Activated naive CD8-positive, alpha-beta T cell treated with anti-CD3 and anti-CD28 coated beads, Interleukin-2, amount 10 ng/mL, durations not matched to agents 7 days and 5 days (primary cell): ENCODE measurements at places on chromosomes 12 and 14. TPM values are rescaled to one million over a fixed set of nuclear protein-coding genes. Genes with fewer than 3 reads are reported as not detected.
A peak's percentile ranks its signal among the peaks of the same experiment; 100 is the strongest.

DNA sequence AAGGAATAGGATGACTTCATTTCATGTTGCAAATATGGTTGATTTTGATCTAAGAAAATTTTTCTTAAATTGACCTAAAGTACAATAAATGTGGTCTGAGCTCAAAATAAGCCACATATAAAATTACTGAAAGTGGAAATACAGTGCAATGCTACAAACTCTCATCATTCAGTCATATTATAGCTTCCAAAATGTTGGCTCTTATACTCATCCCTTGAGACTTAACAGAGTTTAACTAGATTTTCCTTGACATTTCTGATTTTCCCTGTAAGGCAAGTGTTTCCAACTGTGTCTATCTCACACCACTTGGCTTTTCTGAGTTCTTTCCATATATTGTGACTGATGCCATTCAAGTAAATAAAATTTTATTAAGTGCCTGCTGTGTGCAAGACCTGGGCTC is 123.7 kb upstream of the NTF3 start:
- no peak overlapping the region for H3K27ac ChIP-seq
- H3K4me3 ChIP-seq = no peak overlapping the region
- no peaks in the 10 kb centered on the region for H3K36me3 ChIP-seq
- H3K27me3 ChIP-seq = peaks cover 11% of the 10 kb centered on the region
- H3K4me1 ChIP-seq = no peaks in the 10 kb centered on the region

DNA sequence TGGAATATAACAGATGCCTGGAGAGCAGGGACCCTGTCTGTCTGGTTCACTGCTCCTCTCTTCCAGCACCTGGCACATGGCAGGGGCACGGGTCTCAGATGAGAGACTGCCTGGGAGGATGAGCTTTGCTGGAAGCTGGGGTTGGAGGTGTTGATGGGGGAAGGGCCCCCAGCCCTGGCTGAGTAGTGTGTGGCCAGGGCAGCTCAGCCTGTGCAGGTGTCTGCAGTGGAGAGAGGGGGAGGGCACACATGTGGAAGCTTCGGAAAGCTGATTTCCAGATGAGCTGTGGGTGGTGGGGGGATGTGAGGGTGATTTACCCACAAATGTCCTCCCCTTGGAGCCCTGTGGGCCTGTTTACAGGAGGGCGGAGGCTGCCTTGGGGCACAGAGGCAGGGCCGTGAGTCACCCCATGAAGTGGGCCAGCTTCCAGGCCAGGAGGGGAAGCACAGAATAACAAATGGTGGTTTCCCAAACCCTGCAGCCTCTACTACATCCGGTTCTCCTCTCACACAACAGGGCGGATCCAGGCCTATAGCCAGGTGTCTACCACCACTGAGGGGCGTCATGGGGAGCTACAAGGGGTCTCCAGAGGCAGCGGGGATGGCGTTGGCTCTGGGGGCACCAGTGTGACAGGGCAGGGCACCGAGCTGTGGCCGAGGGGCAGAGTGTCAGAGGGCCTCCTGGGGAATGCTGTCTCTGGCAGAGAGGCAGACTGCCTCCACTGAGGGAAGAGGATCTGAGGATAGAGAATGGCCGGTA is 11.0 kb downstream of the KRT7 start:
- H3K27ac ChIP-seq = peak overlapping the region; percentile 90
- H3K36me3 ChIP-seq = no peaks in the 10 kb centered on the region
- H3K4me1 ChIP-seq = peaks cover 54% of the 10 kb centered on the region
- peaks cover 10% of the 10 kb centered on the region for H3K27me3 ChIP-seq

DNA sequence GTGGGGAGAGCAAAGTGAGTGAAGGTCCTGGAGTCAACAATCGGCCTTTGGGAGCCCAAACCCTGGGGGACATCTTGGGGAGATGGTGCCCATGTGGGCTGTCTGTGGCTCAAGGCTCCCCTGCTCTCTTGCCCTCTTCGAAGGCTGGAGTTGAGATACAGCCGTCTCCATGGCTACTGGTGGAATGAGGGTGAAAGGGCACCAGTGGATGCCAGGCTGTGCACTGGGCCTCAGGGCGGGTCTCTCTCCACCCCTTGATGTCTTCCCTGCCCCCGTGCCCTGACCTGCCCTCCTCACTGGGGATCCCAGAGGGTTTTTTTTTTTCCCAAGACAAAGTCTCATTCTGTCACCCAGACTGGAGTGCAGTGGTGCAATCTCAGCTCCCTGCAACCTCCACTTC is 2.0 kb upstream of the ANKRD9 start:
- H3K4me3 ChIP-seq = no peak overlapping the region
- H3K4me1 ChIP-seq = peaks cover 8% of the 10 kb centered on the region
- H3K27ac ChIP-seq = no peak overlapping the region
- peaks cover 4% of the 10 kb centered on the region for H3K36me3 ChIP-seq
- H3K27me3 ChIP-seq = peaks cover 4% of the 10 kb centered on the region
- DNase-seq = no peak

DNA sequence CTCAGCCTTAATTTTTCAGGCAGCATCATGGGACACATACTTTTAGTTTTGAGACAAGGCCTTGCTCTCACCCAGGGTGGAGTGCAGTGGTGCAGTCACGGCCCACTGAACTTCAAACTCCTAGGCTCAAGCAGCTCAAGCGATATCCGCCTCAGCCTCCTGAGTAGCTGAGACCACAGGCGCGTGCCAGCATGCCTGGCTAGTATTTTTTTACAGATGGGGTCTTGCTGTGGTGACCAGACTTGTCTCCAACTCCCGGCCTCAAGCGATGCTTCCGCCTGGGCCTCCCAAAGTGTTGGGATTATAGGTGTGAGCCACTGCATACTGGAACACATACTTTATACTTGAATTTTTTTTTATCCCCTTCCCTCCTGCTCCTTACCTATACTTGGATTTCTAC is 2.8 kb downstream of the RDH5 start:
- DNase-seq = no peak
- H3K4me3 ChIP-seq = no peak overlapping the region
- H3K36me3 ChIP-seq = peaks cover 22% of the 10 kb centered on the region
- no peaks in the 10 kb centered on the region for H3K27me3 ChIP-seq
- H3K4me1 ChIP-seq = peaks cover 48% of the 10 kb centered on the region

DNA sequence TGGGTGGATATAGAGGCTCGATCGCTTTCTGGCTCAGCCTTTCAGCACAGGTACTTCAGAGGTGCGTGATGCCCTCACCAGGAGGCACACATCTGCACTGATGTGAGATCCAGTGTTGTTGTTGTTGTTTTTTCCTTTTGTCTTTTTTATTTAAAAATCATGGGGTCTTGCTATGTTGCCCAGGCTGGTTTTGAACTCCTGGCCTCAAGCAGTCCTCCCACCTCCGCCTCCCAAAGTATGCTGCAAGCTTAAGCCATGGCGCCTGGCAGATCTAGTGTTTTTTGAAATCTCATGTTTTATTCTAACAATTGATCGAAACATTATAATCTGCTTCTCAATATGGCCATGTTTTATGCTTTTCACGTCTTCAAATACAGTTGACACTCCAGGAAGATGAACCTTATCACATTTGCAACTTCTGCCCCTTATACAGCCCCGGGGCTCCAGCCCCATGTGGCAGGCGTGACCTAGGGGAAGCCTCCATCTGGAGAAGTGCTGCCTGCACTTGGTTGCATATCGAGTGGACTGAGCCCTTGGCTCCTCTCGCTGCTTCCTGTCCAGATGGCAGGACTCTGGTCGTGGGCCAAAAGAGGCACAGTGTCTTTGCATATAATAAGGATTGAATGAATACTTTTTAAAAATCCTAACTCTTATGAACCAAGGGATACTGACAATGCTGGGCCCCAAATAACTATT is 71.7 kb downstream of the TRAF3 start:
- H3K36me3 ChIP-seq = peaks cover 9% of the 10 kb centered on the region
- H3K27ac ChIP-seq = peak overlapping the region; percentile 10
- no peak for DNase-seq
- H3K27me3 ChIP-seq = no peaks in the 10 kb centered on the region

- no peak for DNase-seq
- H3K36me3 ChIP-seq = no peaks in the 10 kb centered on the region
- H3K27ac ChIP-seq = no peak overlapping the region
- H3K27me3 ChIP-seq = peaks cover 2% of the 10 kb centered on the region
- H3K4me3 ChIP-seq = no peak overlapping the region
Measured at GRCh38 chr14:78153064-78153341, 17.2 kb upstream of the NRXN3 start.

DNA sequence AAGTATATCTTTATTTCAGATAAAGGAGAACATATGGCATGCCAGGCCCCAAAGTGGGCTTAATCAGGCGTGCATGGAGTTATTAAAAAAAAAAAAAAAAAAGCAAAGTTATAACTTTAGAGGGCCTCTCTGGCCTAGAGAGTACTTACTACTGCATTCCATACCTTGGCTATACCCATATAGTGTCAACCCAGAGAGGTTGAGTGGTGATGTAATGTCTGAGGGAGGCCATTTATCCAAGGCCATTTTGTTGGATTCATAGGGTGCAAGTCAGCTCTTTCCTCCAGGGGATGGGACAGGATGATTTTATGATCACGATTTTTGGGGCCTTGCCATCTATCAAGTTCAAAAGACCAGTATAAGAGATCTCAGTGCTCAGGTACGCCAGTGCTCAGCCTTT is 66.4 kb downstream of the DCAF5 start:
- no peak for DNase-seq
- H3K36me3 ChIP-seq = peaks cover 26% of the 10 kb centered on the region
- peaks cover 3% of the 10 kb centered on the region for H3K4me1 ChIP-seq
- H3K4me3 ChIP-seq = no peak overlapping the region
- no peak overlapping the region for H3K27ac ChIP-seq

Gene APOF
- total RNA-seq = not detected

Gene SLCO1A2
- total RNA-seq = not detected

Gene PRR13
- 231 TPM for total RNA-seq

Gene KCNK10
- not detected for total RNA-seq

Gene ARHGAP9
- total RNA-seq = 282 TPM
